ENCODE measurements at places on chromosomes 7 and 10. TPM values are rescaled to one million over a fixed set of nuclear protein-coding genes. Genes with fewer than 3 reads are reported as not detected.

GRCh38 chr10:132374612-132375011 lies 22.4 kb upstream of the PWWP2B start:
- no peaks in the 10 kb centered on the region for H3K27me3 ChIP-seq
- H3K4me1 ChIP-seq, result peaks cover 6% of the 10 kb centered on the region
- no peak for DNase-seq
- H3K27ac ChIP-seq, result no peak overlapping the region

DNA sequence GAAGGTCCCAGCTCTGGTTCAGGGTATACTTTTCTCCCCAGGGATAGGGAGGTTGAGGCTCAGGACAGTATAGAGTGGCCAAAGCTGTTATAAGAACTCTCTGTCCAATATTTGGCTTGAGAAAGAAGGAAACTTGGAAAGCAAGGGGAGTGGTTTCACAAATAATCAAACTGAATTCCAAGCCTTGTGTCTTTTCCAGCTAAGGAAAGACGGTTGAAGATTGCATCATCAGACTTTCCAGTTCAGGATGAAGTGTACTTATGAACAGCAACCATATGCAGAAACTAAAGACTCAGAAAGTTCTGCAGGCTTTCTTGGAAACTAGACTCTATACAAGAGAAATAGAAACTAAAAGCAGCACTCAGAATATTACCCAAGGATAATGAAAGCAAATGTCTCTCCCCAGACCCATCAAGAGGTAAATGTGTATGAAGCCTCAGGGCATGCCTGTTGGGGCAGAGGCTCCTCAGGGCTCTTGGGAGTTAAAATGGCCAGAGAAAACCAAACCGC lies 46.4 kb downstream of the RAMP3 start:
- DNase-seq, result no peak
- H3K4me3 ChIP-seq, result no peak overlapping the region
- peaks cover 3% of the 10 kb centered on the region for H3K27me3 ChIP-seq
- H3K36me3 ChIP-seq, result no peaks in the 10 kb centered on the region

GRCh38 chr10:48454302-48455054 lies 148.0 kb downstream of the MAPK8 start:
- H3K4me3 ChIP-seq, result no peak overlapping the region
- no peaks in the 10 kb centered on the region for H3K36me3 ChIP-seq
- no peak overlapping the region for H3K27ac ChIP-seq
- H3K27me3 ChIP-seq, result no peaks in the 10 kb centered on the region

DNA sequence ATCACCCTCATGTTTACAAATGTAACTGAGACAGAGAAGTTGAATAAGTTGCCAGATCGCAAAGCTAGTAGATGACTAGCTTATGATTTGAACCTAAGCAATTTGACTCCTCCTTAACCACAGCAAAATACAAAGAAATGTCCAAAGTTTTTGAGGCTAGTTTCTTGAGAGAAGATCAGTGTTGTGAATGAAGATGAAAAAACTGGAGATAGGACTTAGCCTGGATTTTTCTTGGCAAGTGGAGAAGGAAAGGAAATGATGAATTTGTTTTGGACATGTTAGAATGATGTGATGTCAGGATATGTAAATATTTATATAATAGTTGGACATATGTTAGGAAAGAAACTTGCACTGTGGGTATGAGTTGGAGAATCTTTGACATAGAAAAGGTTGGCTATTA lies 149.8 kb downstream of the LSMEM1 start:
- no peak overlapping the region for H3K4me3 ChIP-seq
- H3K27me3 ChIP-seq, result no peaks in the 10 kb centered on the region
- no peak overlapping the region for H3K27ac ChIP-seq
- H3K4me1 ChIP-seq, result no peaks in the 10 kb centered on the region

GRCh38 chr7:35365523-35365922 lies 111.6 kb upstream of the TBX20 start:
- H3K27ac ChIP-seq, result no peak overlapping the region
- H3K4me3 ChIP-seq, result no peak overlapping the region
- H3K36me3 ChIP-seq, result no peaks in the 10 kb centered on the region
- no peaks in the 10 kb centered on the region for H3K4me1 ChIP-seq
- no peak for DNase-seq
- H3K27me3 ChIP-seq, result peaks cover 3% of the 10 kb centered on the region

SPACDR gene
- 2.2 TPM for polyA plus RNA-seq

PTN gene
- polyA plus RNA-seq, result not detected

DNA sequence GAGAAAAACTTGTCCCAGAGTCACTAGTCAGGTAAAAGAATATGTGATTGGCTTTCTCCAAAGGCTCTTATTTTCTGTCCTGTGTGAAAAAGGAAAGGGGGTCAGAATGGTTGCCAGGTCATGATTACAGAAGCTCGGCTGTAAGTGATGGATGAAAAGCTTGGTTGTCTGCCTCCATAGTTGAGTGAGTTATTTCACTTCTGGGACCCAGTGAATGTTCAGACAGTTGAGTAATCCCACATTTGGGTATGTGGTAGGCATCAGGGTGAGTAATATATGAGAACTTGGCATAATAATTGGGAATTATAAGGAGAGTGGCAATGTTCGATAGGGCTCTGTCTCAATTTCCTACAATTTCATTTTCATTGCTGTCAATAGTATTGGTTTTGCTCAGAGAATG lies 72.5 kb downstream of the BBS9 start:
- no peak overlapping the region for H3K4me3 ChIP-seq
- H3K36me3 ChIP-seq, result peaks cover 9% of the 10 kb centered on the region
- H3K27me3 ChIP-seq, result no peaks in the 10 kb centered on the region
- DNase-seq, result no peak
- H3K4me1 ChIP-seq, result peaks cover 17% of the 10 kb centered on the region
- no peak overlapping the region for H3K27ac ChIP-seq

SPDYE2B gene
- not detected for polyA plus RNA-seq

Measured in immature natural killer cell (primary cell).